ELF-1 (cell line): ENCODE measurements at places on chromosomes 16 and 17.

DNA sequence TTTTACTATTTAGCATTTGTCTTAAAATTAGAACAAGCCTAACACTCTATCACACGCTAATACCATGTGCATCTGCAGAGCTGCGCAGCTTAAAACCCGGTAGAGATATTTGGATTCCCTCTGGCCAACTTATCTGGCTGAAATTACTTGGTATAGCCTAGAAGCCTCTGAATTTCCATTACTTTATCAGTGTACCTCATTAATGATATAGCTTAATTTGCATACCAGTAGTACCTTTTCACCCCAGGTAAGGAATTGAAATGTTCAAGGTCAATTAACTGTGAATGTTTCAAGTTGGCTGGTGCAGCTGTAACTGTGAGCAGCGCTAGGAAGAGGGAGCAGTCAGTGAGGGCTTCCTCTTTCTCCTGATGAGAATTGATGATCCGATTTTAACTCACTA lies 74.2 kb downstream of the CNTNAP4 start:
- no peak for DNase-seq

- DNase-seq = peak; percentile 76
These were observed 2.9 kb upstream of the KRT16 start for GRCh38 chr17:41615454-41615853.

DNA sequence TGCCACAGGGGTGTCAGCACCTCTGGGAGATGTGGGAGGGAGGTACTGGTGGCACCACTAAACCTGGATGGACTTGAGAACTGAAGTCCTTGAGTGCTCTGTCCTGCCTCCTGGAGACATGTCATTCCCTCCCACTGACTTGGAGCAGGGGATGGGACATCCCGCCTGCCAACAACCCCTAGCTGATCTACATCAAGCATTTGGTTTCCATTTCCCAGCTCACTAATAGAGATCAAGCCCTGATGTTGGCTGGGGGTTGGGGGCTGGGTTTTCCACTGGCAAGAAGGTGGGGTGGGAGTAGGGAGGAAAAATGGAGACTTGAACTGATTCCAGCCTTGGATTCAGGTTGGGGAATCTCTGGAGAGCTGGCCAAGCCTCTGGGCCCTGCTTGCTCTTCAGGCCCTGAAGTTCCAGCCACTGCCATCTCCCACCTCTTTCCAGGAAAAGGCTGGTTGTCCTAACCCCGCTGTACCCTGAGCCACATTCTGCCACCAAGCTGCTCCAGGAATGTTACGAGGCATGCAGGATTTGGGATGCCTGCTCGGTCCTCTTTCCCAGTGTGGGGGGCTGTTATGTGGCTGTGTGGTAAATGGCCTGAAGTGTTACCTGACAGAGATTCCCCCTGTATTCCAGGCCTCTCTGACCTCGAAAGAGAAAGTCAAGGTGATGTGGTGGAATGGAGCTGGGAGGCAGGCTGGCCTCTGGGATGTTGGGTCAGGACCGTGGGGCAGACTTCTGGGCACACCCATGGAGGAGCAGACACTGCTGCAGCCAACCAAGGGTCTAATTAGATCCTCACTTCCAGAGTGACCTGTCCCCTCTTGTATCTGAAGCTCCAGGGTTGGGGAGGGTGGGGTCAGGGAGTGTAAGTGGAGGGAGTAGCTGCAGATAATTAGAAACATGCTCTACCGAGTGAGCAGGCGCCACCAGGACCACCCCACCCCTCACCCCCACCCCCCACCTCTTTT lies 16.7 kb downstream of the IGFBP4 start:
- DNase-seq = no peak

DNA sequence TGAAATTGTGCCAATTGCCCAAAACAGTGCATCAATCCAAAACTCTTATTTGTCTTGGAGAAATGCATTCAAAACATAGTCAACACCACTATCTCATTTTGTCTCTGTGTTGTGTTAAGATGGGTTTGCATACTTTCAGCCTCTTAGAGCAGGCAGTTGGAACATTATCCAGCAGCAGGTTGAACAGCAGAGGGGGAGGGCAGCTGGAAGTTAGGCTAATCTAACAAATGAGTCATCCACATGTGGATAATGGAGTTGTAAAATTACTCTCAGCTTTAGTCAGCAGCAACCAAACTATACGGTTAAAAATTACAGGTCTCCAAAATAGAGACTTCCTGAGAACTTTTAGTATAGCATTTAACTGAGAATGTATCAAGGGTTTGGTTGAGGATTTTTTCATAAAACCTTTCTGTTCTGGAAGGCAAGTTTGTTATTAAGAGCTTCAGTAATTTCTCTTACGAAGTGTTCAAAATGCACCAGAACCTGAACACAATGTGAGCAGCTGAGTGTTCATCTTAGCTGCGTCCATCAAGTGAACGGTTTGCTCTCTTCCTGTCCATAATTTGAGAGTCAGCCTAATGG lies 46.3 kb downstream of the PRKCA start:
- no peak for DNase-seq

GRCh38 chr16:67734731-67735201 lies 15.7 kb upstream of the GFOD2 start:
- DNase-seq = no peak

DNA sequence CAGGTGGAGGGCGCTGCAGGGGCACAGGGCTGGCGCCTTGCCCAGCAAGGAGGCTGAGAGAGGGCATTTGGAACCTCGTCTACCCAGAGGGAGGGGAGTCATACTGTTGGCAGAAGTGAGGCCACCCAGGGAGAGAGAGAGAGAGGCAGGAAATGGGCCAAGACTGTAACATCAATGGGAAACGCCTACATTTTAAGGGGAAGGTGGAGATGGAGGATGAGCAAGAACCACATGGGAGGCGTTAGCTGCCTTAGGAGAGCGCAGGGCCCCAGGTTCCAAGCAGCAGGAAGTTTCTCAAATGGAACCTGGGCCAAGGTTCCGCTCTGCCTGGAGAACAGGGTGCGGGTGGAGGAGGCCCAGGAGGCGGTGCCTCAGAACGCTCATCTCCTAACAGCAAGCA lies 2.7 kb upstream of the WFDC1 start:
- DNase-seq = no peak

DNA sequence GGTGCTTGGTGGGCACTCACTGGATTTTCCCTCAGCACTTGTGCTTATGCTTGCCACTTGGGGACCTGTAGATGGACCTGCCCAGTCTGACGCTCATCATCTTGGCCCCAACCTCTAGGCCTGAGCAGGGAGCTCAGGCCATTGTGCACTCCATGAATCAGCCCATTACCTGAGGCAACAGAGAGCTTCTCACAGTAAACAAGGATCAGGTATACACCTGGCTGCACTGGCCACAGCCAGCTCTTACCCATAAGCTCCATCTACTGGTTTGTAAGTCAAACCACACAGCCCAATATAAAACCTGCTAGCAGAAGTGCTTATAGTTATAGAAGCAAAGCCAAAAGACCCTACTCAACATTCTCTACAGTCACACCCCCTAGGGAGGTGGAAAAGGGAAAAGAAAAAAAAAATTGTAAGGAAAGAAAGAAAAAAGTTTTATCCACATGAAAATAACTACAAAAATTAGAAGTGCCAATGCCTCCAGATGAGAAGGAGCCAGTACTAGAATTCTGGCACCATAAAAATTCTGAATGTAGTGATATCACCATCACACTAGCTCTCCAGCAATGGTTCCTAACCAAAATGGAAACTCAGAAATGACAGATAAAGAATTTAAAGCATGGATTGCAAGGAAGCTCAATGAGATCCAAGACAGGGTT lies 87.8 kb upstream of the CDH5 start:
- peak; percentile 75 for DNase-seq

- peak; percentile 76 for DNase-seq
These were observed 151.1 kb upstream of the GSE1 start for GRCh38 chr16:85461814-85462713.

GRCh38 chr16:4552541-4552940 lies 3.6 kb upstream of the C16orf96 start:
- DNase-seq = no peak

DNA sequence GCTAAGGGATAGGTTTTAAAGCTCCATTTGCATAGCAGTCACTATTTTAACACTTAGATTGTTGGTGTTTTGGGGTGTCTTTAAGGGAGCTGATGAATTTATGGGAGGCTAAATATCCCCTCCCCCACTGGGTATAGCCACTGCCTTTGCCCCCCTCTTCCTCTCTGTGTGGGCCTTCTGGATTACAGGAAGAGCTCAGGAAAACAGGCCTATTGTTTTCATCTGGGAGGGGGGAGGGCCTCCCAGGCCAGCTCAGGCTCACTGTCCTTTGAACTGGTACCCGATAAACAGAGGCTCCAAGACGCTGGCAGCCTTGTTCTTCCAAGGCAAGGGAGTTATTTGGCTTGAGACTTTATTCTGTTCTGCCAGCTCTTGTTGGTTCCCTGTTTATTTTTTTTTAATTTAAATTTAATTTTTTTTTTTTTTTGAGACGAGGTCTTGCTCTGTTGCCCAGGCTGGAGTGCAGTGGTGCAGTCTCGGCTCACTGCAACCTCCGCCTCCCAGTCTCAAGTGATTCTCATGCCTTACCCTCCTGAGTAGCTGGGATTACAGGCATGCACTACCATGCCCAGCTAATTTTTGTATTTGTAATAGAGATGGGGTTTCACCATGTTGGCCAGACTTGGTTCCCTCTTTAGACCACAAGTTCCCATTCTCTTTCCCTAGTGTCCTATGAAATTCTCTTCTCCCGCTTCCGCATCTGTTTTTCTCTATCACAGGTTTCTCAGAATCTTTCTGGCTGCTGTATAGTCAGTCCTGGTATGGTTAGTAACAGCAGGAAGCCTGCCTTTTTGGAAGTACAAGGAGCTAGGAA lies 25.1 kb downstream of the MINK1 start:
- peak; percentile 59 for DNase-seq

GRCh38 chr17:37276475-37276874 lies 99.3 kb upstream of the C17orf78 start:
- no peak for DNase-seq

DNA sequence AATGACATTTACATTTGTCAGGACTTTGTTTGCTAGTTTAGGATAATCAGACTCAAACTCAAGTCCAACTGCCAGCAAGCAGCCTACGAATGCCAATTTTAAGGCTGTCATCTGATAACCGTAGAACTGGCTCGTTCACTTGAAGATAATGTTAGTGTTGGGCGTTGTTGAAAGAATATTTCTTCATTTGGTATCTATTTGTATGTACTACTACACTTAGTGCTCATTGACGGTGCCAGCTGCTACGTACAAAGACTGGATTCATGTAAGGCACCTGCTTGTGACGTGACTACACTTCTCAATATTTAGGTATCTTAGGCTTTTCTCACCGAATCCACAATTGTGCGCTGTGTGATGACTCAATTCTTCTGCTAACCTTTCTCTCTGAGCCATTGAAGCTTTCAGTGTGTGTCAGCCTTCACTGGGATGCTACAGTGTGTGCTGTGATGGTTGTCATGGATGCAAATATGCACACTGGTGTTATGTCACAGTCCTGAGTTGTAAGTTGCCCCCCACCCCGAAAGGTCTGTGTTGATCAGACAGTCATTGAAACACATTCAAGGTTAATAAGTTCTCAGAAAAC lies 5.7 kb downstream of the ATP2C2 start:
- DNase-seq = no peak

DNA sequence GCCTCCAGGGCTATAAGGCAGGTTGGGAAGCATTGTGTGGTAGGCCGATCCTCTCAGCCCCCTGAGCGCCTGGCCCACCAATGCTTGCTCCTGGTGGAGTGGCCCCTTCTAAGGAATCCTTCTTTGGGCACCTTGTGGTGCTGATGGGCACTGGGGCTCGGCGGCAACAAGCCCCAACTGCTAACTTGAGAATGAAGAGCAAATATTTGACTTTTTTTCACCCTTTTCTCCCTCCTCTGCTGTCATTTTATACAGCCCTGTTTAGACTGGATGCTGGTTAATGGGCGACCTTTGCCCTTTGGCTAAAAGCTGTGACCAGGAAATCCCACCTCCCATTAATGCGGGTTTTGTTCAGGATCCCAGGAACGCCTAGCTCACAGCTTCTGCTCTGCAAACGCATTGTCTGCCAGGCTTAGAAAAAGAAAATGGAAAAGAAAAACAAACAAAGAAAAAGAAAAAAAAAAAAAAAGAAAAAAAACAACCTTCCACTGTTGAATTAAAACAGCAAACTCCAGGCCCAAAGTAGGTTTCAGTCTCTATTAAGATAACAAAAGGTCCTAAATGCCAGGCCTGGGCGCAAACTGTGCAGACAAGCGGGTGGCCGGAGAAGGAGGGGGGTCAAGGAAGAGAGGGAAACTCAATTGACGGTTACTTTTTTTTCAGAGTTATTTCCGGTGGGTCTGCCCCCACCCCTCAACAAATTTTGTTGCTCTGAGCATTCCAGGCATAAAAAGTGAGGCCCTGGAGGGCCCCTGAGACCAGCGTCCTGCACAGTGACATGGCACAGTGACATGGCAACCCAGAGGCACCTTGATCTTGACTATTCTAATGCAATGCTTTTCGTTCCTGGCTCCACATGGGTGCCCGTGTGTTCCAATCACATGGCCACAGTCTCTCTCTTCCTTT lies 301.4 kb downstream of the MAF start:
- peak; percentile 90 for DNase-seq

DNA sequence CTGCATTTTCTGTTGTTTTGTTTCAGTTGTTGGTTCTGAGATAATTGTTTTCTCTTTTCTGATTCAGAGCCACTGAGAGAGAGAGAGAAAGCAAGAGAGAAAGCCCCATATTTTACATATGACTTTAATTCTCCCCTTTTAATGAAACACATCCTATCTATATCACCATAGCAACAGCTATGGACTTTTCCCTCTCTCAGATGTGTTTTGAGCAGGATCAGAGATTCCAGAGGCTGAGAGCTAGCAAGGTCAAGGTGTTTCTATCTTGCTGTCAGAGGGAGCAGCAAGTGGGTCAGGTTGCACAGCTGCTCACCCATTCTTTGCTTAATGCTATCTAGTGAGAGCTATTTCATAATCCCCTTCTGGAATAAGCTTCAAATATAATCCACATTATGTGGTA lies 415.9 kb downstream of the CA10 start:
- no peak for DNase-seq

- no peak for DNase-seq
These were observed 49.8 kb upstream of the KLHDC4 start for GRCh38 chr16:87815567-87815966.

GRCh38 chr17:68462381-68463210 lies 5.3 kb upstream of the WIPI1 start:
- peak; percentile 82 for DNase-seq
